ENCODE measurements at places on chromosomes 1 and 21.

DNA sequence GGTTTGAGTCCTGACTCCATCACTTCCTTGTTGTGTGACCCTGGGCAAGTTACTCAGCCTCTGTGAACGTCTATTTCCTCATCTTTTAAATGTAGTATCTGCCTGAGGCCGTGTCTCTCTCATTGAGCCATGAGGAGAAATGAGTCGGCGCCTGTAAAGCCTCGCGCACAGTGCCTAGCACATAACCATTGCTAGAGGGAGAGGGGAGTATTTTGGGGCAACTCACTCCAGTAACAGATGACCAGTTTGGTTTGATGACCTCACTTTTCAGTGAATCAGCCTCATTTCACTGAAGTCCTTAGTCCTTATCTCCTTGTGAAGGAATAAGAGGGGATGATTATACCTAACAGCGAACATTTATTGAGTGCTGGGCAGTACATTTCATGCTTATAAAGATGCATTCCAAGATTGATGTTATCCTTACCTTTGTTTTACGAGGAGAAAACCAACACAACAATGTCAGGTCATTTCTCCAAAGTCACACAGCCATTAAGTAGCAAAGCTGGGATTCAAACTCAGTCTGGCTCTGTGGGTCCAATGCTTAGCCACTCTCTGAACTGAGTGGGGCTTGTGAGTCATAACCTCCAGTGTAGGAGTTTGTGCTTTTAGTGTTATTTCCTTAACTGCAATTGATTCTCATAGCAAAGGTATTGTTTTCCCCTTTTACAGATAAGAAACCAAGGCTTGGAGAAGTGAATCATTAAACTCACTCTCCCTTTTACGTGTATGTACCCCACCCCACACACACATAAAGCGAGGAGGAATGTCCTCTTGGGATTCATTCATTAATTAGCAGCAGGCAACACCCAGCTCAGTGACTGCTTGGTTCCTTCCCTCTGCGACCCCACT, 25.9 kb downstream of the KCNC4 start:
- no peak for DNase-seq

- DNase-seq = no peak
These were observed 12.4 kb downstream of the RNF220 start for GRCh38 chr1:44417351-44418021.

GRCh38 chr1:59061876-59062275, 235.0 kb upstream of the FGGY start:
- no peak for DNase-seq

- no peak for DNase-seq
These were observed 46.7 kb upstream of the PPP2R5A start for GRCh38 chr1:212238552-212238951.

GRCh38 chr1:25922971-25923552, 16.8 kb upstream of the STMN1 start:
- DNase-seq = no peak

DNA sequence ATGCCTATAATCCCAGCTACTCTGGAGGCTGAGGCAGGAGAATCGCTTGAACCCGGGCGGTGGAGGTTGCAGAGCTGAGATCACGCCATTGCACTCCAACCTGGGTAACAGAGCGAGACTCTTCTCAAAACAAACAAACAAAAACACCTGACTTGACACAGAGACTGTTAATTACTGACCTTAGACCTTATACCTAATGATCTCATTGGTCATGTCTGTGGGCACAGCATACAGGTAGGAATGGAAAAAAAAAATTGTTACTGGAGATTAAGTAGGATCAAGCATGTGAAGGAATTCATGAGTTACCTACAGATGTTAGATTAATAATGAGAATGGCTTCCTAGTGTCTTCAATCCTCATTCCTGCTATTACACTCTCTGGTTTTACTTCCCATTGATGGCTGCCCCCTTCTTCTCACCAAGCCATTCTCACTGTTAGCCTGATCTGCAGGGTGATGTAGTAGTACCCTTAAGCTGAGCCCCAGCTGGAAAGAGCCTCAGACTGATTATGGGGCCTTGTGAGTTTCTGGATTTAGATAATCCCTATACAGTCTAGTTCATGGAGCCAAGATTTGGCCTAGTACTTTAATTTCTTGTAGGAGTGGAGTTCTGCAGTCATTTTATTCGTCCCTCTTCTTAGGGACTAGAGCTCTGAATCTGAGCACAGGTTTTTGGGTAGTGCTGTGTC, 8.8 kb downstream of the TBCE start:
- no peak for DNase-seq

All from NCI-H524 treated with DMSO at 0.1 percent for 48 hours (cell line).